ENCODE measurements at places on chromosomes 13 and 19. TPM values are rescaled to one million over a fixed set of nuclear protein-coding genes. Genes with fewer than 3 reads are reported as not detected.

ZNF577 gene
- total RNA-seq: 2.9 TPM

NLRP7 gene
- not detected for total RNA-seq

DNA sequence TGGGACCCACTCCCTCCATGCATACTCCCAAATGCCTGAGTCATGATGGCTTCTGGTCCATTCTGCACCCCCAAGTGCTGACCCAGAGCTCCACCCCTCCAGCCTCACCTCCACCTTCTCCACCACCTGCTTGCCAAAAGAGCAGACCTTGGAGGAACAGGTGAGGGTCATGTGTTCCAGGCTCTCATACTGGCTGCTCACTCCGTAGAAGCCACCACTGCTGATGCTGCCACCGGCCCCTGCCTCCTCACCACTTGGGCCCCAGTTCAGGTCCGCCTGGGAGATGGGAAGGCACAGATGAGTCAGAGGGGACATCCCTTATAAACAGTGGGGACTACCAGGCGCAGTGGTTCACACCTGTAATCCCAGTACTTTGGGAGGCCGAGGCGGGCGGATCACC is 7.9 kb downstream of the CD37 start:
- peaks cover 59% of the 10 kb centered on the region for H3K36me3 ChIP-seq
- H3K27me3 ChIP-seq: no peaks in the 10 kb centered on the region
- no peak overlapping the region for H3K4me3 ChIP-seq
- no peak overlapping the region for H3K27ac ChIP-seq
- 0 out of 2 replicates have a peak, but pooled peaks cover 3% of the 10 kb centered on the region for H3K4me1 ChIP-seq

DNA sequence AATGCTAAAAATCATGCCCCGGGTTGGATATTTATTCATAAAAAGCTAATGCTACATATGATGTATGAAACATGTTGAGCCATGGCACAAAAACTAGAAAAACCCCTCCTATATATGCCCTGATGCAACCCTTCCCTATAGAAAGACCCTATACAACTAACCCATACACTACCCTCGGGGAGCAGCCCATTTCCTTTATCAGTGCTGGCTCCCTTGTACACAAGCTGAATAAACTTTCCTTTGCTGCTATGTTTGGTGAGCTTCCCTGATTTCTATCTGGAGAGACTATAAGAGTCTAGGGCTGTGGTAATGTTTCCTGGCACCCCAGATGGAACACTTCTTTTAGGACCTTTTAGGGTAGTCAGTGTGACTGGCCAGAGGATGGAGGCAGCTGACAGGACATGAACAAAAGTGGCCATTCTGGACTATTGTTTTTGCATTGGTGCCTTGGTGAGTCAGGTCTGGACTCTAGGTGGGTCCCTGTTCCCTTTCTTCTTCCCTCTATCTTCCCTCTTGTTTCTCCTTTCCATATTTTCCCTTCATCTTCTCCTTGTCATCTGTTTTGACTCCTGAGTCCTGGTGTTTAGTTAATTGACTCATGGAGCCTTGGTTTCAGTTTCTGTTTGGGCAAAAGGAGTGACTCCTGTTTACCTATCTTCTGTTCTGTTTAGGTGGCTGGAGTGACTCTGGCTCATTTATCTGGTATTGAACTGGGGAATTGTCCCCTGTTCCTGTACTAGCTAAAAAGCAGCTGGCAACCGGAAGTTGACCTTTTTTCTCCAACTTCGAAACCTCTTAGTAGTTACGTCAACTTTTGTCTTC is 1321.8 kb upstream of the PCDH9 start:
- no peaks in the 10 kb centered on the region for H3K36me3 ChIP-seq
- no peaks in the 10 kb centered on the region for H3K4me1 ChIP-seq
- H3K4me3 ChIP-seq: no peak overlapping the region

- H3K27me3 ChIP-seq: no peaks in the 10 kb centered on the region
- H3K27ac ChIP-seq: peak overlapping the region; percentile 70
- peaks cover 53% of the 10 kb centered on the region for H3K4me1 ChIP-seq
These were observed 13.7 kb upstream of the GPR183 start for GRCh38 chr13:99320693-99321481.
